Stimulated activated CD4-positive, alpha-beta T cell treated with anti-CD3 and anti-CD28 coated beads, Interleukin-4, amount 100 ng/mL, for 4 hours (primary cell): ENCODE measurements at places on chromosomes 11 and 22.

- DNase-seq = no peak
Measured at GRCh38 chr22:30357236-30357570, 396 bp downstream of the CCDC157 start.

DNA sequence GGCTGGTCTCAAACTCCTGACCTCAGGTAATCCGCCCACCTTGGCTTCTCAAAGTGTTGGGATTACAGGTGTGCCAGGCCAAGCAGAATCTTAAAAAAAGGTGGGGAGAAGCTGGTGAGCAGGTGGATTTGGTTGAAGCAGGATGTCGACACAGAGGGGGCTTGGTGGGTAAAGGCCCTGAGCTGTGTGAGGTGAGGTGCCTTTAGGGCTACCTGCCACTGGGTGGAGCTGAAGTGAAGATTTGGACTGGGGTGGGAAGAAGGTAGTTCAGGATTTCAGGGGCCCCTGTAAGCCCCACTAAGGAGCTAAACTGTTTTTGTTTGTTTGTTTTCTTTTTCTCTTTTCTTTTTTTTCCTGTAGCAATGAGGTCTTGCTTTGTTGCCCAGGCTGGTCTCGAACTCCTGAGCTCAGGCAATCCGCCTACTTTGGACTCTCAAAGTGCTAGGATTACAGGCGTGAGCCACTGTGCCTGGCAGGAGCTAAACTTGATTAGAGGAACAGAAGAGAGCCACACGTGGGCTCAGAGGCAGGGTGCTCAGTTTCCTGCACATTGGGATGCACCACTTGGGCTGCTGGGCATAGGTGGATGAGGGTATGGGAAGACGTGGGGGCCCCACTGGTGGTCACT, 6.0 kb downstream of the P2RX6 start:
- DNase-seq = no peak

DNA sequence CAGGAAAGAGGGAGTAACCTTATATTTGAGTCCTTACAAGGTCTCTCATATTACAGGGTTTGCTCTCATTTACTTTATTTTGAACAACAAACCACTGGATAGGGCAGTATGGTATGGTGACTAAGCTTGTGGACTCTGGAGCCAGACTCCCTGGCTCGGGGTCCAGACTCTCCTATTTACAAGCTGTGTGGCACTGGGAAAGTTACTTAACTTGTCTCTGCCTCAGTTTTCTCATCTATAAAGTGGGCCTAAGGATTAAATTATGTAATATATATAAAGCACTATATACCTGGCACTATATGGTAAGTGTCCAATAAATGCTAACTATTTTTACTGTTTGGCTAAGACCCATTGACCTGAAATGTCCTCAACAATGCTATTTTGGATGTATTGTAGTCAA, 1.7 kb upstream of the DCHS1 start:
- no peak for DNase-seq

- DNase-seq = no peak
Measured at GRCh38 chr11:111935317-111936039, 1.7 kb upstream of the DIXDC1 start.

- no peak for DNase-seq
Measured at GRCh38 chr11:33234397-33235190, 22.6 kb upstream of the HIPK3 start.

DNA sequence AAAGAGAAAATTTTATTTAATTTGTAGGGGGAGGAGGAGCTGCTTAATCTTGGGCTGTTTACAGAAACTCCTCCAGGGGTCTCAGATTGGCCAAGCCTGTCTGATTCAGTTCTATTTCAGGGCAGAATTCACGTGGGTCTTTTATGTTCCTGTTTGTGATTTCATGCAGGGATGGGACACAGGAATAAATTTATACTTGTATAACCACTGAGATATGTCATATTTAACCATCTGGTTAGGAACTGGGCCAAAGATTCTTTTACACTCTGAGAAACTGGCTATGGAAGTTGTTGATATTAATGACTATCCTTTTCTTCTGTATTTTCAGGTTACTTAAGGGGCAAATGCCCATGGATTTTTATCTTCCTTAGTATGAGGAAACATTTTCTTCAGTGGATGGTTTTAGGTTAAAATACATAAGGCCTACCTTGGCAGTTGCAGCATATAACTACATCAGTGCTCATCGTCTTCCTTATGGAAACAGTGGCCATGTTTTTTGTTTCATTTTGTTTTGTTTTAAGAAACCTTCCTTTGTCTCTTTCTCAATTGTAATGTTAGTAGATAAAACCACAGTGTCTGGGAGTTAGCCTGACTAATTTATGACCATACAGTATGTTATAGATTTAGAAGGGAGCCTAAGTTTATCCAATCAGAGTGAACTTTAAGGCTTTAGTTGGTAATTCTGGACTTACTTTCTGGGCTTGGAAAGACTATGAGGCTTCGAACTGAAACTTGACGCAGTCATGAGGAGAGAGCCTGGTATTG, 132.4 kb upstream of the ANO3 start:
- DNase-seq = no peak

- DNase-seq = no peak
Measured at GRCh38 chr11:31874631-31875191, 63.6 kb upstream of the PAX6 start.

DNA sequence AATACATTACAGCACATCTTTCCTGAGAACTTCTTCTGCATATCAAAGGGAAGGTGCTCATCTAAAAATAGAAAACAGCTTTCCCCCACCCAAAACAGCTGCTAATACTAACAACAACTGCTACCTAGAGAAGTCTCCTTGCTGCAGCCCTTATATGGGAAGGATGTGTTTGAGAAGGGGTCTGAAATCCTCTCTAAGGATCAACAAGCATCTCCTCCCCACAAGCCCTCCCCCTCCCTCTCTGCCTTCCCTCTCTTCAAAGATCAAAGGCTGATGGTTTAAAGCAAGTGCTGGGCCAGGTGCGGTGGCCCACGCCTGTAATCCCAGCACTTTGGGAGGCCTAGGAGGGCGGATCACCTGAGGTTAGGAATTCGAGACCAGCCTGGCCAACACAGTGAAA, 33.5 kb downstream of the SCUBE2 start:
- DNase-seq = no peak

GRCh38 chr22:38034884-38035529, 22.2 kb upstream of the PICK1 start:
- DNase-seq = no peak

GRCh38 chr11:28836285-28837081, 728.3 kb downstream of the METTL15 start:
- DNase-seq = no peak

GRCh38 chr22:29098296-29098695, 25.5 kb downstream of the KREMEN1 start:
- DNase-seq = no peak

GRCh38 chr11:833849-834311, 1.1 kb downstream of the CD151 start:
- DNase-seq = no peak

GRCh38 chr22:38456841-38457699, 2.1 kb upstream of the KCNJ4 start:
- no peak for DNase-seq

DNA sequence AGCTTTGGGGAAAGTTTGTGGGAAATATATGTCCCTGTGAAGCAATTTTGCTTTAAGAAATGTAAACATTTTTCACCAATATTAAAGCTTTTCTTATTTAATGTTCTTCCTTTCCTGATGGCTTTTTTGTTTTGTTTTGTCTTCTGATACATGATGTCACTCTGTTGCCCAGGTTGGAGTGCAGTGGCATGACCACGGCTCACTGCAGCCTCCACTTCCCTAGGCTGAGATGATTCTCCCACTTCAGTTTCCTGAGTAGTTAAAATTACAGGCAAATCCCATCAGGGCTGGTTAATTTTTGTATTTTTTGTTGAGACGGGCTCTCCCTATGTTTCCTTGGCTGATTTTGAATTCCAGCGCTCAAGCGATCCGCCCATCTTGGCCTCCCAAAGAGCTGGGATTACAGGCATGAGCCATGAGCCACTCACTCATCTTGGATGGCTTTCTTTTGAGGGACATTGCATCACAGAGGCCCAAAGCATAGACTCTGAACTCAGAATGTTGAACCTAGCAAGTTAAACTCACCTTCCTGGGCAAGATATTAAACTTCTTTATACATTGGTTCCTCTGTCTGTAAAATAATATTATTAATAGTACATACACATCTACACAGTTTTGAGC, 651 bp upstream of the CARD16 start:
- DNase-seq = no peak

GRCh38 chr11:11512929-11513328, 108.9 kb downstream of the GALNT18 start:
- DNase-seq = no peak

DNA sequence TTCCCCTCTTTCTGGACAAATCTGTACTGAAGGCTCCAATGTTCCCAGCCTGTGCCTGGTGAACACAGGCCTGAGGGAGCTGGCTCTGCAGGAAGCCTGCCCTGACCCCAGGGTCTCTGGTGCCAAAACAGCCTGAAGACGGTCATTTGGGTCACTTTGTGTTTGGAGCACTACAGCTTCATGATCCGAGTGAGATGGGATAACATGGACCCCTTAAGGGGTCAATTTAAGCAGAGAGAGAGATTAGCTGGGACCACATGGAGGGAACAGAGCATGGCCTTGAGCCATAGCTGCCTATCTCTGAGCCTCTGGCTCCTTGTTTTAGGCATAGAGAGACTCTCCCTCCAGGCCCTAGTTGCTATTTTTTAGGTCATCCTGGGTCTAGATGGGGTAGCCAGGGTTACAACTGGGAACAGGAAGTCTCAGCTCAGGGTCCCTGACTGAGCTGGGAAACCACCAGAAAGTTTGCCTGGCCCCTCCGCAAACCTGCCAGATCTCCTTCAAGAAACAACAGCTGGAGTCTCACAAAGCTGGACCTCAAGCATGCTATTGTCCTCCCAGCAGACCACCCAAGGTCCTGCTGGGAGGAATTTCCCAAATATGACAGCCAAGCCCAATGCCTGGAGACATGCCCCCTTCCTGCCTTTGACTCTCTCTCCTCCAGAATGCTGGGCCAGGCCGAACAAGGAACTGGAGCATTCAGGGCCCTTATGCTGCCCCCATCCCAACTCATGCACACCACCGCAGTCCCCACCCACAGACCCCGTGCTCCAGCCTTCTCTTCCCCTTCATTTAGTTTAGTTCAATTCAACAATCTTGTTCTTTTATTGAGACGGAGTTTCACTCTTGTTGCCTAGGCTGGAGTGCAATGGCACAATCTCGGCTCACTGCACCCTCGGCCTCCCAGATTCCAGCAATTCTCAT, 4.0 kb downstream of the SLCO2B1 start:
- no peak for DNase-seq

- DNase-seq = no peak
Measured at GRCh38 chr11:63877658-63878241, 38.8 kb downstream of the MARK2 start.

GRCh38 chr11:64343767-64344559, 4.0 kb downstream of the CCDC88B start:
- DNase-seq = no peak

DNA sequence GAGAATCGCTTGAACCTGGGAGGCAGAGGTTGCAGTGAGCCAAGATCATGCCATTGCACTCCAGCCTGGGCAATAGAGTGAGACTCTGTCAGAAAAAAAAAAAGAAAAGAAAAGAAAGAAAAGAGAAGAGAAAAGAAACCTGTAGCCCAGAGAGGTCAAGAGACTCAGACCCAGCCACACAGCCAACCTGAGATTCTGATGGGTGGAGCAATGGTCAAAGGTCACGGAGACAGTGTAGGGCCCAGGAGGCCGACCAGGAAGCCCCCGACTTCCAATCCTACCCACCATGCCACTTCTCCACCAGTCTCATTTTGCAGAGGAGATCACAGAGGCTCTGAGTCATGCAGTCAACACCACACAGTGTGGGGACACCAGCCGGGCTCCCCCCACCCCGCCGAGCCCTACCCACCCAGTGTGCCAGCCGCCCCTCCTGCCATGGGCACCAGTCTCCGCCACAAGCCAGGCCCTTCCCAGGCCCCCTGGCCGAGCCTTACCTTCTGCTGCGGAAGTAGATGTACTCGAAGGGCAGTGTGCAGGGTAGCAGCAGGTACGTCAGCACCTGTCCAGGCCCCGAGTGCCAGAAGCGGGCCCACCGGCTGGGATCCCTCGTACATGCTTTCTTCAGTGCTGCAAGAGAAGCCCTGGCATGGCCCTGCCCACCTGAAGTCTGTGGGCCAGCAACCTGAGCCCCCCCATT, 7.9 kb downstream of the PNPLA5 start:
- no peak for DNase-seq

DNA sequence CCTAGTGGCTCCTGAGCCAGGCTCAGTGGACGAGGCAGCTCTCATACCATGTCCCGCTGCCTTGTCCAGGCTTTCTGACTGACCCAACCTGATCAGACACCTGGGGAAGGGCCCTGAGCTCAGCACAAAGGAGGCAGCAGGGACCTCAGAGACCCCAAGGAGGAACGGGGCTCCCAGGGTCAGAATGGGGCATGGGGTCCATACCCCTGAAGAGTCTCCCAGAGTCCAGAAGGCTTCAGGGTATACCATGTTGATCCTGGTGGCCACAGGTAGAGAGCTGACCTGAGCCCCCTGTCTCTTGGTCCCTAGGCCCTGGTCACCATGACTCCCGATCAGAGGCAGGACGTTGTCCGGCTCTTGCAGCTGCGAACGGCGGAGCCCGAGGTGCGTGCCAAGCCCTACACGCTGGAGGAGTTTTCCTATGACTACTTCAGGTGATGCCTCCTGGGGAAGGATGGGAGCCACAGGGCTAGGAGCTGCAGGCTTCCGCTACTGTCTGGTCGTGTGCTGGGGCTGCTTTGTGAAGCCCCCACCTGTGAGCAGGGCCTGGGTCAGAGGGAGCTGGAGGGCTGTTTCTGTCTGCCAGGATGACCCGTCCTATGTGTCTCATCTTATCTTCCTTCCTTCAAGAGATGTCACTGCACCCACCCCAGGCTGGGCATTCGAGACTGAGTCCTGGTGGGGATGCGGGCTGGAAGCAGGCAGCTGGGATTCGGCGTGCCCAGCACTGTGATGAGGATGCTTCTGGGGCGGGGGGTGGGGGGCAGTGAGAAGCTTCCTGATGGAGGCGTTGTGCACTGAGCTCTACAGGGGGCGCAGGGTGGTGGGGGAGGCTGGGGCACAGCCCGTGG, 74.2 kb downstream of the MYO7A start:
- DNase-seq = no peak

- DNase-seq = no peak
Measured at GRCh38 chr11:112176077-112176476, 765 bp downstream of the BCO2 start.

DNA sequence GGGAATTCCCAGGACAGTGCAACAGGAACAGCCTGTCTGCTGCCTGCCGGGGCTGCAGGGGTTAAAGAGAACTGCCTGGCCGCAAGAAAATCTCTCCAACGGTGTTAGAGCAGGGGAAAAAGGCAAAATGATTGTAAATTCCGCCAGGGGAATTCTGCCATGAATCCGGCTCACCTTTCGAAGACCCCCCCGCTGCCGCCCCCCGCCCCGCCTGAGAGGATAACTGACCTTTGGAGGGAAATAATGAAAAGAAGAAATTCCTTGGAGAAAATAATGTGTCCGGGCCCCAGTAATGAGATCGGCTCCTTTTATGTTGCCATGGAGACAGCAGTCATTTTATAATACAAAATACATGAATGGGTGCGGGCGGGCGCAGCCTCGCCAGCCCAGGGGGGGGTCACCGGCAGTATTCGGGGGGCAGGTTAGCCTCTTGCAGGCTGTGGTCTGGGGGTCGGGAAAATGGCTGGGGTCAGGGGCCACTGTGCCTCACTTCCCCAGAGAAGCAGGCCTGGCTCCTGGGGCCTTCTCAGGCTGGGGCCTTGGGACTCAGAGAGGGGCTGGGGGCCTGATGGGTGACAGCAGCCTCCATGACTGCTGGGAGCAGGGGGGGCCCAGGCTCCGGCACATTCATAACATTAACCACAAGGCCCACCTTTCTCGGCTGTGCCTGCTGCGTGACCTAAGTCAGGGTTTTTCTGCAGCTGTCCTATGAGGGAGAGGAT, 228.1 kb downstream of the MN1 start:
- no peak for DNase-seq
